ENCODE measurements at places on chromosomes 13 and 19.

GRCh38 chr13:34416971-34417380, 525.1 kb upstream of the NBEA start:
- no peak for DNase-seq

GRCh38 chr13:61123538-61124289, 291.9 kb downstream of the PCDH20 start:
- DNase-seq = no peak

DNA sequence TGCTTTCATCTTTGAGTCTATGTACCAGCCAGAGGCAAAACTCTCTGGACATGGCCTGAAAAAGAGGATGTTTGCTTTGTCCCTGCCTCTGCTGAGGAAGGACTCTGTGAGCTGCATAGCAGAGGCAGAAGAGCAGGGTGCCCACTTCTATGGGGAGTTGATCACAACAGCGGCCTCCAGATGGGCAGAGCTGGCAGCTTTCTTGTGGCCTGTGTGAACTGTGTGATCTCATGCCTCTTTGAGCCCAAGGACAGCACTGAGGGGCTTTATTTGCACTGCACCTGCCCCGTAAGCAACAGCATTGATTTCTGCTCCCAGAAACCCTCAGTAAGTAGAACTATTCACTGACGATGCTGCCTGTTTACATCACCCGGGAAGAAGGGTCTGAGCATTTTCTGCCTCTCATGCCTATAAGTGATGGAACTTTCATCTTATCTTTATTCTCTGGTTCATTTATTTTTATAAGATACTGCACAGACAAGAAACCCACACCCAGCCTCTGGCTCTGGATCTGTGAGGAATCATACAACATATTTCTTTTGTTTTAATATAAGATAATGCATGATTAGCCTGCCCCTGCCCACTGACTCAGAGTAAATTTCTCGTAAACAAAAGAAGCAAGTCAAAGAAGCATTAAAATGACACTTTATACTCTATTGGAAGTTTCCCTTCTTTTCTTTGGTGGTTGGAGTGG, 244.2 kb upstream of the SOX21 start:
- no peak for DNase-seq

DNA sequence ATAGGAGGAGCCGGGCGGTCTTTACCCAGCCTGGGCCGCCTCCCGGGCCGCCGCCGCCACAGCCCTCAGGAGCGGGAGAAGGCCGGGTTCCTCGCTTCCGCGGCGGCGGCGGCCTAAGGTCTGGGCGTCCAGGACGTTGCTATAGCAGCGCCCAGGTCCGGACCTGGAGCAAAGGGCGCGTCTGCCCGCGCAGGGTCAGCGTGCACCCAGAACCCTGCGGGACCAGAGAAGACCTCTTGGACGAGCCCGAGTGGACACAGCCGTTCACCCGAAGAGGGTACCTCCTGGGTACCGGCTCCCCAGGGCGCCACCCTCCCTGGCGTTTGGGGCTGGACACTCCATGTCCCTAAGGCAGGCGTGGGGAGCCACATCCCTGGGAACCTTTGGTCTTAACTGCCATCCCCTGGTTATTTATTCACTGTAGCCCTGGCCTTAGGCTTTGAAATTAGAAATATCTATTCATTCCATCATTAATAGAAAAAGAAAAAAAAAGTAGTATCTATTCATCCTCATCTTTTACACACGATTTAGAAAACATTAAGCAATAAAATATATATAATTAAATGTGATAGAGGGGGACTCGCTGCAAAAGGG, 2.4 kb downstream of the DZIP1 start:
- DNase-seq = no peak

- no peak for DNase-seq
These were observed 116.9 kb downstream of the KCTD12 start for GRCh38 chr13:76769271-76769791.

DNA sequence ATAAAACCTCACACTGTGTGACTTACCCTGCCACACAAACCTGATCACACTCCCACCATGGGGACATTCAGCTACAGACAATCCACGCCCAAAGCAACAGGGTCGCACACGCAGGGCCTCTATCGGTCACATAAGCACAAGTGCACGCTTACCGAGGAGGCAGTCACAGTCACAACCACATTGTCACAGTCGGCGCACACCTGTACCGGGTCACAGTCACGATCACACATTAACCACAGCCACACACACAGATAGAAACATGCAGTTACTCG, 579 bp downstream of the ZNF566 start:
- peak; percentile 26 for DNase-seq

- DNase-seq = no peak
These were observed 5.1 kb downstream of the CD37 start for GRCh38 chr19:49340069-49340864.

DNA sequence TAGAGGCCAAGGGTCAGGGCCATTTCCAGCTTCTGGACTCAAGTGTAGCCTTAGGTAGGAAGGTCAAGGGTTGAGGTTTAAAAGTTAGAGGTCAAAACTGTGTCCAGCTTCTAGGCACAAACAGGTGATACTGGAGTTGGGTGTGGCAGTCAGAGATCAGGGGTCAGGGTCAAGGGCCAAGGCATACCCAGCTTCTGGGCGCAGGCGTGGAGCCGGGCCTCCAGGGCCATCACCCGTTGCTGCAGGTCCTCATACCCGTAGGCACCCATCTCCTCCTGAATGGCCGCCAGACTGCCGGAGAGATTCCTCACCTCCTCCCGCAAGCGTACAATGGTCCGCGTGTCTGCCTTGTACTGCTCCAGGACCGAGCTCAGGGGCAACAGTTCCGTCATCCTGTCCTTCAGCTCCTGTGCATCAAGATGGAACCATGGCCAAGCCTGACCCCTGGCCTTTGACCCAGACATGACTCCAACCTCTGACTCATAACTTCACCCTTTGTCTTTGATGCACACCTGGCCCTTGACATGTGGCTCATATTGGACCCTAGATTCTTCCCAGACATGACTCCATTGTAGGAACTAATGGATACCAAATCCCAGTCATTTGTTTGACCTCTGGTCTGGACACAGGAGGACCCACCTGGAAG, 22.1 kb downstream of the PIN1 start:
- no peak for DNase-seq

GRCh38 chr13:68190818-68191217, 960.7 kb upstream of the PCDH9 start:
- DNase-seq = peak; percentile 5

DNA sequence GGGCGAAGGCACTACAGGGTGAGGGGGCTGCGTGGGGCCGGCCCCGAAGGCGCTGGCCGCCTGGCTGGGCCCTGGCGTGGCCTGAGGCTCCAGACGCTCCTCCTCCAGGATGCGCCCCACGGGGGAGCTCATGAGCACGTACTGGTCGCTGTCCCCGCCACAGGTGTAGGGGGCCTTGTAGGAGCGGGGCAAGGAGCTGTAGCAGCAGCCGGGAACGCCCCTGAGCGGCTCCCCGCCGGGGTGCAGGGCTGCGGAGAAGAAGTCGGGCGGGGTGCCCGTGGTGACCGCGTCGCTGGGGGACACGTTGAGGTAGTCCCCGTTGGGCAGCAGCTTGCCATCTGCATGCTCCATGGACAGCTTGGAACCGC, 3.0 kb downstream of the IRS2 start:
- no peak for DNase-seq

DNA sequence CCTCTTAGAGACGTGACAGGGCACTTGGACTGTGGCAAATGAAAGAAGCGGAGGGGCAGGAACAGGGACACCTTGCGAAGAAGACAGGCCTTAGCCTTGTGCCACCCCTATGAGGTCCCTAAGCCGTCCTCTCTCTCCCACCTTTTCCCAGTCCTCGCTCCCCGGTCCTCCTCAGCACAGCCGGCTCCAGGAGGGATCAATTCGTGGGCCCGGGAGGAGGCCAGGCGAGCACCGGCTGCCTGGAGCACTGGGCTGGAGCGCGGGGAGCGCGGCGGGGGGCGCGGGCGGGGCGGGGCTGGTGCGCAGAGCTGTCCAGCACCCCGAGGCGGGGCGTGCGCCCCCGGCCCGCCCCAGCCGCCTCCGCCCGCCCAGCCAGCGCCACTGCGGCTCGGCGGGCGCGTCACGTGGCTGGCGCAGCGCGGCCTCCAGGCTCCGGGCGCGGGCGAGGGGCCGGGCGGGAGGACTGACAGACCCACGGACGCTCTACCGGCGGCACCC, at the start of gene LRP3:
Gene LRP3 (plus strand): TSS at position 466 of the 498 bp plus-strand sequence. CDS start 456 bp downstream, outside the sequence.
- peak; percentile 24 for DNase-seq

- DNase-seq = no peak
These were observed 17.2 kb upstream of the TNFSF14 start for GRCh38 chr19:6687114-6687513.

Data from HTR-8/SVneo (cell line).